ENCODE measurements at places on chromosomes 1 and 21. TPM values are rescaled to one million over a fixed set of nuclear protein-coding genes. Genes with fewer than 3 reads are reported as not detected.

DNA sequence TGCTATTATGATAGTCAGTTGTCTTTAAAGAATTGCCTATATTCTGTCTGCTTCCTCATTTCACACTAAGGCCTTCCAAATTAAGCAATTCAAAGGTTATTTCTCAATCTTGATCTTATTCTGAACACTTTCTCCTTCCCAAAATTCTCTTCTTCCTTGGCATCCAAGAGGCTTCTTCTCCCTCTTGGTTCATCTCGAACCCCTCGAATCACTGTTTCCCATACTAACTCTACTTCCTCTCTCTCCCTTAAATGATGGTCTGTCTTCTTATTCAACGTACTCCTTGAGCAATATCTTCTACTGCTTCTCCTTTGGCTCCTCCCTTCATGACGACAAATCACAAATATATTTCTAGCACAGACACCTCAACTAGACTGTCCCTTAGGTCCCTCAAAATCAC, 4.5 kb downstream of the COPA start:
- DNase-seq = no peak

Gene NPHS2
- not detected for total RNA-seq

- no peak for DNase-seq
These were observed 283.2 kb upstream of the LYPLAL1 start for GRCh38 chr1:218890451-218890850.

Gene TNFSF4
- total RNA-seq = 1.5 TPM

DNA sequence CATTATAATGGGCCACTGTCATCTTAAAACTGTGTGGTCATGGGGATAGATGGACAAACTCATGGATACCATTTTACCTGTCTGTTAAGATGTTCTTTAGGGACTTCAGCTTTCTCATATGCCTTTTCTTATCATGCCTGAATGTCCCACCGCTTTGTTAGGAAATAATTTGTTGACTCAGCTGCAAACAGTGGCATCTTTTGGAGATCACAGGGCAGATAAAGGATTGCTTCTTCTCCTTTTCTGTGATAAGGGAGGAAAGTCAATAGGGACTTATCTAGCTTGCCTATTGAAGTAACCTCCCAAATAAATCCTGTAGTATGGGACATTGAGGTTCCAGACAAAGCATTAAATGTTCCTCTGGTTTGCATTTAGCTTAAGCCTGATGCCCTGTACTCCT, 79.8 kb upstream of the KIAA0040 start:
- no peak for DNase-seq

- DNase-seq = no peak
These were observed 182.6 kb upstream of the KCNK2 start for GRCh38 chr1:214899908-214900460.

DNA sequence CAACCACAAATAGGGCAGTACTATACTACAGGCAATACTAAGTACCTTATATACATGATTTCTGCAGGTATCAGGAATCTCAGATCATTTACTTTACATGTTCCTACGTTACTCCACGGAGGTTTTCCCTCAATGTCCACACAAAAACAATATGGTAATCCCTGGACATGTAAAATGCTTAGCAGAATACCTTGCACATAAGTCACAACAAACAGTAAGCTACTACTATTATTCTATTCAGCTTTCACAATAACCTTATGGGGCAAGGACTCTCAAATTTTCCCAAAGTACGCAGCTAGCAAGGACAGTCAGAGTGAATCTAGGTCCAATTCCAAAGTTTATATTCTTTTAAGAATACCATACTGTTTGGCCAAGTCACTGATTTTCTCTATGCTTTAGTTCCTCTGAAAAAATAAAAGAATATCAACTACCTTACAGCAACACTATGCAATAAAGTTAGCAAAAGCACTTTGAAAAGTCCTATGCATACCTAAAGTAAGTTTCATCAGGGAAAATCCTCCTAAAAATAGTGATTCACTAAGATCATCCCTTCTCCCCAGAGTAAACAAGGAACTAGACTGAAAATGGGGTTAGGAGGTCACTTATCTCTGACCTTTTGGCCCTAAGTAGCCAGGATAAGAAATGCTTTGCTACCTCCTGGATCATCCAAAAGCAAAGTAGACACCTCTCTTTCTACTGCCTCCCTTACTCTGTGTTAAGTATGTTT, 67.4 kb downstream of the LUZP1 start:
- no peak for DNase-seq

DNA sequence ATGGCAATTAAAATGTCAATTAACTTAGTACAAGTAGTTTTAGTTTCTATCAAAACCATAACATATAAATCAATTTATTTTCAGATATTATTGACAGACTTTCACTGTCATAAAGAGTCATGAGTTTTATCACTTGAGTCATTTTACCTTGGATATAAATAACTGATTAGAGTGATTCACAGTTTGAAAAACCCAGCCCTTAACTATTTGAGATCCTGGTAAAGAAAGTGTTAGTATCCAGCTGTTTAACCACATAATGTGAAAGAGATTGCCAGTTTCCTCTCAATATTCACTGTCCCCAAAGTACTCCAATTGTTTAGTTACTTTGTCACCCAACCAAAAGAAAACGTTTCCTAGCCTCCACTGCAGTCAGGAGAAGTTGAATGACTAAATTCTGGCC, 91.3 kb downstream of the UCHL5 start:
- no peak for DNase-seq

GRCh38 chr1:55140137-55140536, 75.0 kb downstream of the USP24 start:
- no peak for DNase-seq

Gene TMEM125
- total RNA-seq = 197 TPM

DNA sequence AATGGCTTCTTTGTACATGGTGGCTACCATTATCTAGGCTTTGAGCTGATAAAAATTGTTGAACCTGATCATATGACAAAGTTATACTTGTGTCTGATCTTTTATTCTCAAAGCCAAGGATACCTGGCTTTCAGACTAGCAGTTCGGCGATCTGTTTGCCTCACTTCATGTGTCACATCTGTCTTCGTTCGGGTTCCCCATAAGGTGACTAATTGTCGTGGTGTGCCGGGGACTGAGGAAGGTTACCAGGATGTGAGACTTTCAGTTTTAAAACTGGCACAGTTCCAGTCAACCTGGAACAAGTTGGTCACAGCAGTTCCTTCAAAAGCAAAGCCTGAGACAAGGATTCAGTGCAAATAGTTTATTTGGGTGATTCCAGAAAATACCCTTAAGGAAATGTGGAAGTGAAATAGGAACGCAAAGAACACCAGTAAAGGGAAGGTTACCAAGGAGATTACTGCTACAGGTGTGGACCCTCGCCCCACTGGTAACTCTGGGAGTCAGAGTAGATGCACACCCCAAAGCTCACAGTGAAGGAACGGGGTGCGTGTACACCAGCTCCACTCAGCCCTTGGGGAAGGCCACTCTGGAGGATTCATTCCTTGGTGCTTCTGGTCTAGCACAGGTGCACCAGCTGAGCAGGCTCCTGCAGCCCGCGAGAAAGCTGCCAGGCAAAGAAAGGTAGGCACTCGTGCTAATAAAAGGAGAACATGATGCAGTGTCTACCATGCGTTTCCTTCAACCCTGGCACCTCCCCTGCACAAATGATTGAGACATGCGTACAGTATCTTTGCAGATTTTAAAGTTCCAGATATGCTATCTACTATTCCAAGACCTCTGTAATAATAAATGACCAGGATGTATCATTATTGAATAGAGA, 69.0 kb downstream of the VWA5B1 start:
- DNase-seq = no peak

- no peak for DNase-seq
These were observed 19.5 kb downstream of the SZRD1 start for GRCh38 chr1:16386454-16387113.
